HT1080 (cell line): ENCODE measurements at places on chromosomes 2 and 18.
A peak's percentile ranks its signal among the peaks of the same experiment; 100 is the strongest.

GRCh38 chr2:71851094-71851750, 296.4 kb downstream of the CYP26B1 start:
- no peak for DNase-seq

DNA sequence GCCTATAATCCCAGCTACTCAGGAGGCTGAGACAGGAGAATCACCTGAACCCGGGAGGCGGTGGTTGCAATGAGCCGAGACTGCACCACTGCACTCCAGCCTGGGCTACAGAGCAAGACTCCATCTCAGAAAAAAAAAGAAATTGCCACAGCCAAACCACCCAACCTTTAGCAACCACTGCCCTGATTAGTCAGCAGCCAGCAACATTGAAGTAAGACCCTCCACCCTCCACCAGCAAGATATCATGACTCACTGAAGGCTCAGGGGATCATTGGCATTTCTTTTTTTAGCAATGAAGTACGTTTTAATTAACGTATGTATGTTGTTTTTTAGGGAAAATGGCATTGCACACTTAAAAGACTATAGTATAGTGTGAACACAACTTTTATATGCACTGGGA, 349.1 kb upstream of the ACVR2A start:
- peak; percentile 52 for DNase-seq

DNA sequence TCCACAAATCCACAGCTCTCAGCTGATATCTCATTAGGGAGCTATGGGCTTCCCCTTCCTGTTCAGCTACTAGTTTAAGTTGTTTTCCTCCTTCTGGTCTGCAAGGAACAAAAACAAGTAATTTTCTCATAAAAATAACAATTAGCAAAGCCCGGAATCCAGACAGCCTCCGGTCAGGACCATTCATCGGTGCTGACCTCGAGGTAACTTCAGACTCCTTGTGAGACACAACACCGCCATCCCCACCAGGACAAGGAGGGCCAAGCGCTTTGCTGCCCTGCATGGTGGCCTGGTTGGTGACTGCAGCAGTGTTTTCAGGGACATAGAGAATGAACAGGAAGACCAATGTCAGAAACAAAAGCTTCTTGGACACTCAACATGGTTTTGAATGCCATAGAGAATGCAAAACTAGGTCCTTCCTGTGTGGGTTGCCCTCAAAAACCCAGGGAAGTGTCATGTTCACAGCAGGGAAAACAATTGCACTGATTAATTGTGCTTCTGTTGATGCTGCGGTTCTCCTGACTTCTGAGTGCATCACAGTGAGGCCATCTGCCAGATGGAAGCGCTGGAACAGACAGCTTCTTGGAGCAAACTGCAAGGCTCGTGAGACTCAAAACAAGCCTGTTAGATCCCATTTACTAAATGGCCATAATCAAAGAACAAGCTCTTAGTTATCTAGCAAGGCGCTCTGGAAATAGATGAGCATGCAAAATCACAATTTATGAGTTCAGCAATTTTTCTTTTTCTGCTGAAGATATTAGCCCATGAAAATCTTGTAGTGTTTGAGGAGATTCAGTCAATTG, 77.1 kb downstream of the HS1BP3 start:
- DNase-seq, result peak; percentile 49

DNA sequence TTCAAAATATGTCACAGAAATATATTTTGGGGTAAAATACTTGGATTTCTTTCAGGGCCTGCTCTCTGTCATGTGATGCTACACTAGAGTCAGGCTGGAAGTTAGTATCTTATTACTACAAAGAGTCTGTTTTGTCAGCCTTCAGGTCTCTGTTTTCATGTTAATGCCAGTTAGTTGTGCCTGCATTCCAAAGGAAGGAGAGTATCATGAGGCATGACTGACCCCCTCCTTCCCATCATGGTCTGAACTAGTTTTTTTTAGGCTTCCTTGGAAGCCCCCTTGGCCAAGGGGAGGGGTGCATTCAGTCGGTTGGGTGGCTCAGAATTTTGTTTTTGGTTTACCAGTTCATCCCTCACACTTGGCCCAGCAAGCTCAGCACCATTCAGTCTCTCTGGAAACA, 318.0 kb downstream of the ALK start:
- DNase-seq, result no peak

- DNase-seq, result no peak
Measured at GRCh38 chr18:32301361-32301760, 111.5 kb downstream of the MEP1B start.

DNA sequence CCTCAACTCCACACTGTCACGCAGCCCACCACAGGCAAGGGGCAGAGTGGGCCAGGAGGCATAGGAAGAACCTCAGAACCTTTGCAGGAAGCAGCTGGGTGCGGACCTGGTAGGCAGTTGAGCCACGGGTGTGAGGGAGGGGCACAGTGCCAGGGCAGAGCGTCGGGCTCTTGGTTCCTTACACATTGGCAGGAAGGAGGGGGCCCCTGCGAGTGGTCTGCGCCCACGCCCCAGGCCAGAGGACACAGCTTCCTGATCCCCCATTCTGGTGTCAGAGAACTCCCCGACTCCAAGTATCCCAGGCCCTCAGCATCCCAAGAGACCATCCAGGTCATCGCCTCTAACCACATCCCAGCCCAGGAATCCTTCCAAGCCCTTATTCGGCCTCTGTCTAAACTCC, 61.5 kb downstream of the TNS1 start:
- no peak for DNase-seq

DNA sequence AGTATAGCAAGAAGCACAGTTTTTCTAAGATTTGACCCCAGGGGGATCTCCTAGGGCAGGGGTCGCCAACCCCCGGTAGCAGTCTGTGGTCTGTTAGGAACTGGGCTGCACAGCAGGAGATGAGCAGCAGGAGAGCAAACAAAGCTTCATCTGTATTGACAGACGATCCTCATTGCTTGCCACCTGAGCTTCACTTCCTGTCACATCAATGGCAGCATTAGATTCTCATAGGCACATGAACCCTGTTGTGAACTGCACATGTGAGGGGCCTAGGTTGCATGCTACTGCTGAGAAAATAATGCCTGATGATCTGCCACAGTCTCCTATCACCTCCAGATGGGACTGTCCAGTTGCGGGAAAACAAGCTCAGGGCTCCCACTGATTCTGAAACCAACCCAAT, 136.2 kb downstream of the RGPD3 start:
- DNase-seq, result no peak

DNA sequence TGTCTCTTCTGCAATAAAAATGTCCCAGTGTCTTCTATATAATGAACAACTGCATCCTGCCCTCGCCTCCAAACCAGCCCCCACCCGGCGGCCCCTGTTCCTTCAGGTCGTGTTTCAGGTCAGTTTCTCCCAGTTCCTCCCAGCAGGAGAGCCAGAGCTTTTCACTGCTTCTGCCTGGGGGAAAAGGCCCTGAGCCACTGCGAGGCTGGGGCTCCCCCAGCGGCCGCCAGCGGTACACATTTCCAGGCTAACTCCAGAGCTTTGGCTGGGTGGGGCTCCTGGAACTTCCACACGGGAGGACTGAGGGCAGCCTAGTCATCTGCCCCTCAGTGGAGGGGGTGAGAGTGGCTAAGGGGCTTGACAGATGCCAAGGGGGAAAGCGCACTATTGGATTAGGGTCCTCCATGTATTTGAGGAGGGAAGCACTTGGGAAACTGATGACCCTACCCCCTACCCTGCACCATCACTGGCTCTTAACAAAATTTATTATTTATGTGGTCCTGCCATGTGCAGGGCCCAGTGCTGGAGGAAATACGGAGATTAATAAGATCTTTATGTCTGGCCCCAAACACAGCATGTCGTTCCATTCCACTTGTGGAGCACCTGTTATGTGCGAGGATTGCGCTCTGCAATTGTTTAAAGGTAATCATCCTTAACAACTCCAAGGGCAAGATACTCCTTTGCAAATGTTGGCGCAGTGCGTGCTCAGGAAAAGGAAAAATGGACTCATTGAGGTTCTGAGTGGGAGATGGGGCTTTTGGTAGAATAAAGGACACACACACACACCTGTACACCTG, 17.3 kb upstream of the CYS1 start:
- peak; percentile 72 for DNase-seq

- DNase-seq, result no peak
Measured at GRCh38 chr2:29295845-29296244, 180.6 kb downstream of the CLIP4 start.

DNA sequence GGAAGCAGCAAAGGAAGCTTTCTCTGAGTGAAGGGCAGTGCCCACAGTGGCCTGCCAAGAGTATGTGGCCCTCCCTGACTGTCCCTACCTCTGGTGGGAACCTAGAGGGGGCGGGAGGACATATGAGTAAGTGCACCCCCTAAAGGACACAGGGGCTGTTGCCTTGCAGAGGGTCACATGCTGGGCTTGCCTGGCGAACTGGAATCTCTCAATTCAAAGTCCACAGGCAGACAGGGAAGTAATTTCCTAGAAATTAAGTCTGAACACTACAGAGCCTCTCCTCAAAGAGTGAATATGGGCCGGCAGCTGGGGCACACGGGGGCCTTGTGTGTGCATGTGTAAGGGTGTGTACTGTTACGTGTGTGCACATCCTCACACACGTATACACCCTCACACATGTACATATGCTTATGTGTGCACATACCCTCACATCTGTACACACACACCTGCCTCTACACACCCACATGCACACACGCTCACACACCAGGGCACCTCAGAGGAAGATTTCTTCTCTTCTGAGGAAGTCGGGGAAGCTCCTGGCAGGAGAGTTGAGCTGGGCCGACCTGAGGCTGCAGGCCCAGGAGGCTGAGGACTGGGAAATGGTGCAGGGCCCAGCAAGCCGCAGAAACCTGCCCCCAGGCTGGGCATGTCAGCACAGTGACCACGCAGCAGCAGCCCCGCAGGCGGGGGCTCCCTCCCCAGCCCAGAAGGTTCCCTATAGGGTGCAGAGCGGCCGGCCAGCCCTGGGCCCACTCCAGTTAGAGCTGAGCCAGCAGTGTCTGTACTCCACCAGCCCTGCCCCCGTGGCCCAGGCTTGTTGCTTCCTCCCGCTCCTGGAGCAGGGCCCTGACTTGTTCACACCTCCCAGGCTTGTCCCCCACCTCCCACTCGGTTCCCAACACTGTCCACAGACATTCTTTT, 77.4 kb upstream of the TAF1B start:
- DNase-seq, result no peak

DNA sequence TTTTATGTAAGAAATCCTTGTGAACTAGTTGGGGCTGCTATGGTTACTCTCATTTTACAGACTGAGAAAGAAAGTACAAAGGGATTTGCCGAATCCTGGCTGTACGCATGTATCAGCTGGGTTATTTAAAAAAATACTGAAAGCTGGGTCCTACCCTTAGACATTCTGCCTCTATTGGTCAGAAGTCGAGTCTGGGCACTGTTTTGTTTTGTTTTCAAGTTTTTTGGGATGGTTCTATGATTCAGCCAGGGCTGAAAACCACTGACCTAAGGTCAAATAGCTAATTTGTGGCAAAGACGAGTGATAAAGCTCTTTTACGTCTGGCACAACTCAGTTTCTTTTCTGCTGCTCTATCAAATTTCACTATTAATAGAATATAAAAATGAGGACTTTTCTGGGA, 5.9 kb upstream of the SLC8A1 start:
- DNase-seq, result no peak

GRCh38 chr18:60649842-60650536, 277.4 kb upstream of the MC4R start:
- no peak for DNase-seq

DNA sequence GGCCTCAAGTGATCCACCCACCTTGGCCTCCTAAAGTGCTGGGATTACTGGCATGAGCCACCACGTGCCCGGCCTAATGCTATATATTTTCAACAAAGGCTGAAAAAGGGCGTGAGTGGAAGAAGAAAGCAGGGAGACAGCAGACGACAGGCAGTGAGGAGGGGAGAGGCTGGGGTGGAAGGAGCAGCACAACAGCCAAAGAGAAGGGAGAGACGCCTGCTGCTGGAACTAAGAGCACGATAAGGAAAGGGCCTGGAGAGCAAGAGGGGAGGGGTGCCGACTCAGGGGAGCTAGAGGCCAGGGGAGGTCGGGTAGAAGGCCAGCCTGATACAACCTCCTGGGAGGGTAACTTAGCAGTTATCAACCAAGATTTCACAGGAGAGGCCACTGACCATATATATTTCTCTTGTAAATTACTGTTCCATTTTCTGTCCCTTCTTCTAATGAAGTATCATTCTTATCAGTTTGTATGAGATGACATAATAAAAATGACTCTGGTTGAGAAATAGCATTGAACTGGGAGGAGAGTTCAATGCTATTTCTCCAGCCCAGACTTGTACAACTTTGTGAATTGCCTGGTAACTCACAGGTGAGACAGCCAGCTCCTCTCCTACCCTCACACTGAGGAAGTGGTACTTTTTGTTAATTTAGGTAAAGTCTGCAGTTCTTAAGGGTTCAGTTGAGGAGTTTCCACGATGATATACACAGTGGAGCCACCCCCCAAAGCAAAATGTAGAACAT, 5.8 kb upstream of the RNU4ATAC start:
- DNase-seq, result no peak

- DNase-seq, result peak; percentile 63
Measured at GRCh38 chr2:70643715-70644114, 90.1 kb upstream of the TGFA start.

DNA sequence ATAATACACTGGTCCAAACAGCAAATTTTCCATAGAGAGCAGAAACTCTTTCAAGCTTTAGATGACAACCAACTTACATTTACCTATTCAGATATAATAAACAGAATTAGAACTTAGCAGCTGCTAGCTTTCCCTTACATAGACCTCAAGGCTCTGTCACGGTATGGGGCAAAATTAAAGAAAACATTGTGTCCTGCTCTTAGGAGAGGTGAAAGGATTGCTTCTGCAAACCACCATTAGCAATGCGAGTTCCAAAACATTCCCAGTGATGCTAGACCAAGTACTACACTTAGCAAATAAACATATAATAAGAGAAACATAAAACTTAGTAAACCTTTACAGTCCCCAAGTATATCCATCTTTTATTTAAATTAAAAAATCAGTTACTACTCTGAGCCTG, 183.3 kb downstream of the CAMKMT start:
- no peak for DNase-seq

- DNase-seq, result no peak
Measured at GRCh38 chr2:80322311-80322920, 17.9 kb upstream of the LRRTM1 start.

GRCh38 chr2:11687736-11688135, 17.7 kb upstream of the NTSR2 start:
- DNase-seq, result no peak
